Fibroblast of skin of back (primary cell): ENCODE measurements at places on chromosomes 6 and 20.

- no peak for DNase-seq
These were observed 5.1 kb downstream of the COX4I2 start for GRCh38 chr20:31642837-31643236.

DNA sequence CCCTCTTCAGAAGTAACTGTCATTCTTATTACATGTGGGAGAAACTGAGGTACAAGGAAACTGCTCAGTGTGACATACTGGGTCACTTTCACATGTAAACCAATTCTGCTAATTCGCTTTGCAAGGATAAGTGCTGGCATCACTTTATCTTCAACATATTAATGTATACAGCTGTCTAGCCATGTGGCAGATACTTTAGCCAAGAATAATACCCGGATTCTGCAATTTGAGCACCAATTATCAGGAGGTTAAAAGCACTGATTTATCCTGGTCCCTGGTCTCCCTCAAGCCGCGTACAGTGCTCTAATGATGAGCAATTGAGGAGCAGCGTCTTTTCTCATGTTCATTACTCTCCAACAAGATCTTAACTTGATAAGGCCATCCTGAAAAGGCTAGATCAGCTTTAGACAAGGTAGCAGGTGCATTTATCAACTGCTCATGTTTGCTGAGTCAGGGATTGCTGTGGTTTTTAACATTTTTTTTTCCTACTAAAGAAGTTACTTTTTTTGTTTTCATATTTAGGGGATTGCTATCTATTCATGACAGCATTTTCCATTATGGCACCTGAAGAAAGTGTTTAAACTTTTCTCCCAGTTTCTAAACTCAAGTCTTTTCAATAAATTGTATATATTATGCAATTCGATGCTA lies 1066.3 kb upstream of the MAP3K7 start:
- no peak for DNase-seq

GRCh38 chr6:14743144-14743473 lies 502.8 kb upstream of the JARID2 start:
- no peak for DNase-seq

DNA sequence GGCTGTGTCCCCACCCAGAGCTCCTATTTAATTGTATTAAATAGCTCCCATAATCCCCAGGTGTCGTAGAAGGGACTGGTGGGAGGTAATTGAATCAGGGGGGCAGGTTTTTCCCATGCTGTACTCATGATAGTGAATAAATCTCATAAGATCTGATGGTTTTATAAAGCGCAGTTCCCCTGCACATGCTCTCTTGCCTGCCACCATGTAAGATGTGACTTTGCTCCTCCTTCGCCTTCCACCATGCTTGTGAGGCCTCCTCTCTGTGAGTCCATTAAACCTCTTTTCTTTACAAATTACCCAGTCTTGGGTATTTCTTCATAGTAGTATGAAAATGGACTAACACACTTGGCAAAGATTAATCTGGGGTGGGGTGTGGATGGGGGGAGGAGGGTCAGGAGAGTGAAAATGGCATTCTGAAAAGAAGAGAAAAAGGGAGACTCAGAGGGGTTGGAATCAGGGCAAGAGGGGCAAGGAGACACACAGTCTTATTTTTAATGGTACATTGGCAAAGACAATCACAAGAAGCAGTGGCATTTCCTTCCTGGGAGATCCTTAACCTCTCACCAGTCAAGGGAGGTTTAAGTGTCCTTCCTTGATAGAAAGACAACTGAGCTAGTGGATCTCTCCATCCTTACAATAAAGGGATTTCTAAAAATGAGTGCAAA lies 37.5 kb upstream of the NOX3 start:
- no peak for DNase-seq

- DNase-seq = no peak
These were observed 5.8 kb downstream of the UBE2V1 start for GRCh38 chr20:50107086-50107660.

DNA sequence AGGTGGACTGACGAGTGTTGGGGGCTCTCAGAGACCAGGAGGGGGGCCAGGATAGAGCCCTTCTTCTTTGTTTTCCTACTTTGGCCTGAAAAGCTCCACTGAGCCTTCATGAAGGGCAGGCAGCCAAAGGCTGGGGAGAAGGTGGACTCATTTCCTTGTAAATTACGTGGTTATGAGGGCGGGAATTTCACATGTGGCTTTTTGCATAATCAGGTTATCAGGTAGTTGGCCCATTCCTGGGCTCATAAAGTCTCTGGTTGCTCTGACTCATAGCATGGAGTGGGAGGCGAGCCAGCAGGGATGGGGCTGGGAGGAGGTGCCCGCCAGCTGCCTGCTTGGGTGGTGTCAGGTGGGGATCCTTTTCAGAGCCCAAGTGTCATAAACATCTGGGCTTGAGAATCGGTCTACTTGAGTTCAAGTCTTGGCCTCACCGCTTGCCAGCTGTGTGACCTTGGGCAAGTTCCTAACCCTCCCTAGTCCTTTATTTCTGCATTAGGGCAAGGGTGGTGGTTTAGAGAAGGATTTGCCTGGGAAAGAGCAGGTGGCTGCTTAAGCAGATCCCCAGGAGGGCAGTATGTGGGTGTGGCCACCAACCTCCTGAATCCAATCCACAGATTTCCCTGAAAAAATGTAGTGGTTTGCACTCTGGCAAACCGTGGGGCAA lies 26.5 kb upstream of the RNF24 start:
- DNase-seq = peak; percentile 53

DNA sequence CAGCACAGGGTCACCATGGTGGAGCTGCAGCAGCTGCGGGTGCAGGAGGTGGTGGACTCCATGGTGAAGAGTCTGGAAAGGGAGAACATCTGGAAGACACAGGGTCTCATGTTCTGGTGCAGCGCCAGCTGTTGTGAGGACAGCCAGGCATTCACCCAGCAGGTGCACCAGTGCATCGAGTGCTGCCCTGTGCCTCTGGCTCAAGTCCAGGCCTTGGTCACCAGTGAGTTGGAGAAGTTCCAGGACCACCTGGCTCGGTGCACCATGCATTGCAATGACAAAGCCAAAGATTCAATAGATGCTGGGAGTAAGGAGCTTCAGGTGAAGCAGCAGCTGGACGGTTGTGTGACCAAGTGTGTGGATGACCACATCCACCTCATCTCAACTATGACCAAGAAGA lies 22.9 kb upstream of the RIPK1 start:
- no peak for DNase-seq

DNA sequence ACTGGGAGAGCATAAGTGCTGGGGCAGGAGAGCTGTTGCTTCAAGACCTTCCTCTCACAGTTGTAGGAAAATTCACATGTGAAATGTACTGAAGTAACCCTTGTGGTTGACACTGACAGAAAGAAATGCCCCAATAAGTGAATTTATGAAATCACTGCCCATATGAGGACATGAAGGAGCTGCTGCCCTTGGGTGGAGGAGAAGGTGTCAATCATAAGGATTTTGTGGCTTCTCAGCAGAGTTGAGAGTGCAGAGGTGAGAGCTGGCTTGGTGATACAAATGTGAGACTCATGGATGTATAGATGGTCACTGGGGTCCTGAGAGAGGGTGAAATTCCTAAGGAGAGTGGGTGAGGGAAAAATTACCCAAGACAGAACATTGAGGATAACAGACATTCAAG lies 33.9 kb upstream of the CMTR1 start:
- DNase-seq = no peak

DNA sequence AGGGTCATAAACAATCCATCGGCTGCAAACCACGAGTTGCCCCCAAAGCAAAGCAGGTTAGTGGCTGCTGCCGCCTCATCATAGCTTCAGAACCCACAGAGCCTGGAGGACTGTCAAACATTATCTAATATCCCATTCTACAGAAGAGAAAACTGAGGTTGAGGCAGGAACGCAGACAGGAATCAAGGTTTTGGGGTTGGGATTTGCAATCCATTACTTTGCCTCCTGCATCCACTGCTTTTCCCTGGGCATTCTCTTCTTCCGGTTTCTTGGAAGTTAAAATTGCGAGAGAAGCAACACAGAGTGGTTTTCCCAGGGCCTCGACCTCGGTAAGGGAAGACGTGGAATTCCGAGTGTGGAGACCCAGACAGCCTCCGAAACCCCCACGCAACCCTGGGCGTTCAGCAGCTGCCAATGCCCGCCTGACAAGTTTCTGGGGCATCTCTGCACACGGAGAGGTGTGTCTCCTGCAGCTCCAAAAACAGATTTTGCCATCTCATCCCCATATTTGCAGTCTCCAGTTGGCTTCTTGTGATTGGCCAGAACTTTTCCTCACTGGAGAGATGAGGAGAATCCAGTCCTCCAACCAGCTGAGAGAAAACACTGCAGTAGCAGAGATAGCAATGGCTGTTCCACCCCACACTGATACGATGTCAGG lies 45.5 kb upstream of the SNAP25 start:
- no peak for DNase-seq

- DNase-seq = no peak
These were observed 646 bp downstream of the HMGA1 start for GRCh38 chr6:34237316-34237721.

GRCh38 chr6:152957796-152958195 lies 25.0 kb downstream of the FBXO5 start:
- DNase-seq = no peak

DNA sequence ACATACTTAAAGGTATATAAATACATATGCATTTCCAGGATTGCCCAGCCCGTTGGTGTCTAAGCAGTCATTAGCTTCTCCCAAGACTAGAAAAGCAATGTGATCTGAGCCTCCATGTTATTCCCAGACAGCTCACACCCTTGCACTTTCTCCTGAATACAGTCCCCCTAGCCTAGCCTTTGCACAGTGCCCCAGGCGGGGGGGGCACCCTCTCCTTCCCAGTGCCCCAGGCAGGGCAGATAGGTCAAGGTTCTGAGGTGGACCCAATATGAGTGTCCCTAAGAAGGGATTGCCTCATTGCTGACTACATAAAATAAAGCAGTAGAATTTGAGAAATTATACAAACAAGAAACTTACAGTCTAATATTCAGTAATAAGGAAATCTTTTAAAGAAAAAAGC lies 15.4 kb upstream of the GNRH2 start:
- no peak for DNase-seq

DNA sequence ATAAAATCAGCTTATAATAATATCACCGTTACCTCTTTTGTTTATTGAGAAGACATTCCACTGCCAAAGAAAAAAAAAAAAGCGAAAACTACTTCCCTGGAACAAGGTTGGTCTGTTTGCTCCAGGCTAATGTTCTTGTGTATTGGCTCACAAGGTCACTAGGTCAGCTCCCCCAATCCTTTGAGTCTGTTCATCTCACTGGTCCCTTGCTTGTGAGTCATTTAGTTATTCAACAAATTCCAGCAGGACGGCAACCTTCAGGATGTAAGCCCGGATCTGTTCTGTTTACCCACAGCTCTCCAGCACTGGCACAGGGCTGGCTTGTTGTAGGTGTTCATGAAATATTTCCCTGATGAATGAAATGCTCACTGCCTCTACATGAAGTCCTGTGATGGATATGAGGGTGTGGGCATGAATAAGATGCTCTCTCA lies 3.3 kb downstream of the ARHGAP40 start:
- DNase-seq = peak; percentile 20

- DNase-seq = no peak
These were observed 27.1 kb upstream of the FABP7 start for GRCh38 chr6:122752459-122752858.

- DNase-seq = no peak
These were observed 521 bp upstream of the RAD21L1 start for GRCh38 chr20:1225263-1225782.

- peak; percentile 81 for DNase-seq
These were observed 199.3 kb downstream of the TENT5A start for GRCh38 chr6:81553216-81553615.

- DNase-seq = no peak
These were observed 3.2 kb upstream of the SMPDL3A start for GRCh38 chr6:122785891-122786290.

GRCh38 chr6:39938773-39939654 lies 4.8 kb upstream of the MOCS1 start:
- DNase-seq = no peak

- DNase-seq = no peak
These were observed 12.8 kb upstream of the PGC start for GRCh38 chr6:41759905-41760579.

GRCh38 chr20:51660672-51661608 lies 107.2 kb downstream of the ATP9A start:
- DNase-seq = peak; percentile 94

GRCh38 chr20:53409447-53409717 lies 184.3 kb downstream of the ZNF217 start:
- DNase-seq = no peak

- no peak for DNase-seq
These were observed 13.8 kb downstream of the PHACTR3 start for GRCh38 chr20:59618131-59618530.

DNA sequence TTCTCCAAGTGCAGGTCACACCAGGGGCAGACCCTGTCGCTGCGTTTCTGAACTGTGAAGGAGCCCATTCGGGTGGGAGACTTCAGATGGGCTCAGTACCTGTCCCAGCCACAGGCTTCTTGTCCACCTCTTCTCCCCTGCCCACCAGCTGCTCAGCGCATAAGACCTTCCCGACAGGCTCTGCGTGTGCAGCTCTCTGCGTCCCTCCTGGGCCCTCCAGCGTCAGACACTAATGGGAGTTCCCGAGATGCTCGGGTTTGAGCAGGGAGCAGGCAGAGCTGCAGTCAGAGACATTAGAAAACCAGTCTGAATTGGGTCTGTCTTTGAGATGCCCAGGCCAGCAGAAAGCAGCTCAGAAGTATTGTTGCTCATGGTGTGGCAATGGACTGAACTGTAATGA lies 50.4 kb downstream of the TCP11 start:
- DNase-seq = no peak

DNA sequence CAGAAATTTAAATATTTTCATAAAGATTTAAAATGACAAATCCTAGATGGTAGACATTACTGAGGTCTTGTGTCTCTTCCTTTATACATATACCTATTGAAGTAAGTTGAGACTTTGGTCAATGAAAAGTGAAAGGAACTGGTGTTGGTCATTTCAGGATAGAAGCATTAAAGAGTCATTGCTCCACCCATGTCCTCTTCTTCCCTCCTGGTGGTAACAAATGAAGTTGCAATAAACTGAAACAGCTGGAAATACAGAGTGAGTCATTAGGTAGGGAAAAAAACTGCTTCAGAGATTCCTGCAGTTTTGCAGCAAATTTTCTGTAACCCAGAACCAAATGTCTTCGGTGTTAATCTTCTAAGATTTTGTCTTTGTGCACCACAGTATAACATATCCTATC lies 448.0 kb downstream of the EYS start:
- DNase-seq = peak; percentile 24

- DNase-seq = no peak
These were observed 7.2 kb downstream of the PRDM13 start for GRCh38 chr6:99613705-99614429.

DNA sequence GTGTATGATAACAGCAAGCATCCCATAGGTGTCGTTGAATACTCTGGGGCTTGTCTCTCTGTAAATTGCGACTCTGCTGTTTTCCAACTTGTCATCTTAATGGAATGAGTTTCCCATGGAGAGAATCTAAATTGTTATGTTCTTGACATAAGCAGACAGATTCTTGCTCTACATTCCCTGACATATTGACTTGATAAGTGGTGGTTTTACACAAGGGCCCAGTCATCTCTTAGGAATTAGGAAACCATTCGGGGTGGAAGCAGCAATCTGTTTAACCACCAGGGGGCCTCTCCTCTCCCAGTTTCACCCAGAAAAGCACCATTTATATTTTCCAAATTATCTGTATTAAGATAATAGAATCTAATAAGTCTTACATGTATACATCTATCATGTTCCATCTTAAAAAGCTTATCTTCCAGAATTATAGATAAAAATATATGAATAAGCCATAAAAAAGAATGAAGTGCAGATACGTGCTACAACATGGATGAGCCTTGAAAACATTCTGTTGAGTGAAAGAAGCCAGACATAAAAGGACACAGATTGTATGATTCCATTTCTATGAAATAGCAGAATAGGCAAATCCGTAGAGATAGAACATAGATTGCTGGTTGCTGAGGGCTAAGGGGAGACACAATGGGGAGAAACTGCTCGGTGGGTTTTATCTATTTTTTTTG lies 23.1 kb upstream of the MROH8 start:
- DNase-seq = peak; percentile 98

GRCh38 chr6:148758492-148758891 lies 11.7 kb downstream of the UST start:
- no peak for DNase-seq
